ENCODE measurements at places on chromosomes 2 and 18. TPM values are rescaled to one million over a fixed set of nuclear protein-coding genes. Genes with fewer than 3 reads are reported as not detected.
A peak's percentile ranks its signal among the peaks of the same experiment; 100 is the strongest.

DNA sequence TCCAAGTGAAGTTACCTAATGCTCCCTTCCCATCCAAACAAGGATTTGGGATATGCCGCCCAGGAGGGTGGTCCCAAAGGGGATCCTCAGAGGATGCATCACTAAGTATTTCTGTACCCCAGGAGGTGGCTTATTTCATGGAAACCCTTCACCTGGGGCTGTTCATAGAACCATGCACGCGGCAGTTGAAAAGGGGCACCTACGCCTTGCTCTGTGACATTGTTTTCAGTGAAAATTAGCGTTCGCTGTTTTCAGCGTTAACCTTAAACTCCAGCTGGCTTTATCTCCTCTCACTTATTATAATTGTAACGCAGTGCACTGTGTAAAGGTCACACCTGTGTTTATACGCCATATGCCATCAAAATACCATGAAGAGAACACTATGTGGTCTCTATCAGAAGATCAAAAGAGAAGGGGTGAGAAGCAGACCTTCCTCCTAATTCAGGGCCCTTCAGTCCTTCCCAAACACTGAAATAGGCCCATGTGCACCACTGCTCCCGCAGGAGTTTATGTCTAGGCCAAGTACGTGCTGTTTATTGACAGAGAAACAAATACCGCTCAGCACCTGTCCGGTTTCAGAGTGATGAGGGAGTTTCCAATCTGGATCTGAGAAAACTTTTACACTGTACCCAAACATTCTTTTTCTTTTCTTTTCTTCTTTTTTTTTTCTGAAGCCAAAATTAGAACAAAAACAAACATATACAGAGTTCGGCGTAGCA lies 162.1 kb downstream of the BCL2 start:
- DNase-seq, result no peak

GRCh38 chr18:70085641-70086040 lies 119.8 kb downstream of the RTTN start:
- no peak for DNase-seq

GRCh38 chr2:4465671-4466070 lies 762.3 kb downstream of the DCDC2C start:
- DNase-seq, result no peak

- DNase-seq, result no peak
Observed at GRCh38 chr18:79067611-79068010, 1.6 kb upstream of the ATP9B start.

GRCh38 chr18:33010149-33010548 lies 237.3 kb upstream of the KLHL14 start:
- DNase-seq, result peak; percentile 58

DNA sequence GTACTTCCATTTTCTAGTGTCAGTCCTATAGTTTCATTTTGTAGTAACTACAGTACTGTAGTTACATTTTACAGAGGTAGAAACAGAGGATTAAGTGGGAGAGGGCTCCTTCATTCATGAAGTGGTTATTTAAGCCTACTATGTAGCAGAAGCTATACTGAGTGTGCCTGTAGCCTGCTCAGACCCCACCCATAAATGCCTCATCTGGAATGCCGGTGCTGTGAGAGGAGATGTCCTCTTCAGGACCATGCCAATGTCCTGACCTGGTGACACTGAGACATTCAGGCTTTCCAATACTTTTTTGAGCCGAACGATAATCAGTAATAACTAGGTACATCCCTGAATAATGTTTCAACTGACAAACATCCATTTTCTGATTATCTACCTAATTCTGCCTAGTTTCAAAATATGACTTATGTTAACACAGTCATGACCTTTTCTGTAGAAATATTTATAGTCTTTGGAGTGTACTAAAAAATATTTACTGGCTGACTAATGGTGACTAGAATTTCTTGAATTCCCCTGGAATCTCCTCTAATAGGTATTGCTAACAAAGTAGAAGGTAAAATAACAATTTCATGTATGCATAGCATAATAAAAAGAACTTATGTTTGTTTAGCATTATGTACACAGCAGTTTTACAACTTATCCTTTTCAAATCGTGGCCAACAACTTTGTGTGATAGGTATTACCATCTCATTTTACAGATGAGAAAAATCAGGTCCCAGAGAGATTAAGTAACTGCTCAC lies 10.2 kb upstream of the ARHGAP28 start:
- DNase-seq, result no peak

GRCh38 chr2:46634905-46635304 lies 155.5 kb downstream of the TMEM247 start:
- DNase-seq, result no peak

The C2orf66 gene
- 0.54 TPM for total RNA-seq

DNA sequence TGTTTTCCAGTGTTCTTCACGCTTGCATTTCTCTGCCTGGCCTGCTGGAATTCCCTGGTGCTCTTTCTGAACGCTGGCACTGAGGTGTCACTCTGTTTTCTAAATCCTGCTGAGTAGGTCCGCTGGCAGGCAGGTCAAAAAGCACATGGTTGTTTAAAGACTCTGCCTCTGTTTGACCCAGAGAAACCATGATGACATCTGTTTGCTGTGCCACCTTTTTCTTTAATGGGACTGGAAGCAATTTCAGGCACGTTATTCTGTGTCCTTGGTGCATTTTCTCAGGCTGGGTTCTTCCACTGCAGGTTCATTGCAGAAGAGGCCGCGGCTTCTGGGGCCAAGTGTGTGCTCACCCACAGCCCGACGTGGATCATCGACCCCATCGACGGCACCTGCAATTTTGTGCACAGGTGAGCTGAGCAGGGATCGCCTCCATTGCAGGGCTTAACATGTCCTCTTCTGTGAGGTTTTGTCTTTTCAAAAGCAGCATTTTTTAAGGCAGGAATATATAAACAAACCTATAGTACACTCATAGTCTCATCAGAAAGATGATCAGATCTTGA lies 28.4 kb downstream of the IMPA2 start:
- no peak for DNase-seq

DNA sequence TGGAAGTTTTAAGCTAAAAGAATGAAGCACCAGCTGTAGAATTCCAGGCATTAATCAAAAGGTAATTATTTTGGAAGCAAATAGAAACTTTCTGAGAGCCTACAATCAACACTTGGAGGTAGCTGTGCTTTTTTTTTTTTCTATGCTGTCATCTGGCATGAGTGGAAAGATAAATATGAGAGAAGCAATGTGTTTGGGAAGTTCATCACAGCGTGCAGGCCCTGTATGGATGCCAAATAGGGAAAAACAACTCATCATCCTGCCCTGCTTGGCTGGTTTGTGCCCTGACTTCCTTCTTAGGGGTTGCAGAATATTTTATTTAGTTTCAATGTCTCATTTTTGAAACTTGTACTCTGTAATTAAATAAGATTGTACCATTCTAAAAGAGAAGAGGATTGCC lies 437.4 kb downstream of the PIK3C3 start:
- peak; percentile 10 for DNase-seq

The CARF gene
- 5.3 TPM for total RNA-seq

DNA sequence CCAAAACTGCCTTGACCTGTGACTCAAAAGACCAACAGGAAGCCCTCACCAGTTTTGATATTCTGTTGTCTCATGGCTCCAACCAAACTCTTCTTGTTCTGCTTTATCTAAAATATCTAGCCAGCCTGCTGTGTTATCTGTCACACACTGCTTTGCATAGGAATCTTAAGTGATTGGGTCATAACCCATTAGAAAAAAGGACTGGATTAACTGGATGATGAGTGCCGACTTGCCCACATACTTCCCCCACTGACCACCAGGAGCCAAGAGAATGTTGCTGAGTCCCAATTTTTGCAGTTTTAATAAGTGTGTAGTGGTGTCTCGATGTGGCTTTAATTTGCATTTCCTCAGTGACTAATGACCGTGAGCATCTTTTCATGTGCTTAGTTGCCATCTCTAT lies 6.5 kb downstream of the MOGAT1 start:
- DNase-seq, result no peak

The ANO7 gene
- 5.8 TPM for total RNA-seq

DNA sequence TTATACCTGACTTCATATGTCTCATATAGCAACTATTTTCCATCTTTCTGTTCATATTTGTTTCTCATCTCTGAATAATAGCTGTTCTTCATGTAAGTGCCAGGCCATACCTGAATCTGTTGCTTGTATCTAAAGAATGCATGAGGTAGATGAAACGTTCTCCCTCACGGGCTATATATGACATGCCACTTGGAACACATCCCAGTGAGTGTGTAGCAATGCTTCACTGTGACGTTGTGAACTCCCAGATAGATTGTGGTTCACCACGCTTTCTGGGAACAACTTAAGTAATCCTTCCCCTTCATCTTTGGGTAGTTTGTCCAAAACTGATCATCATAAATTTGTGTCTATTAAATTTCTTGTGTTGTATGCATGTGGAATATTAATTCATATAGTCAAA lies 60.1 kb downstream of the RDH14 start:
- peak; percentile 80 for DNase-seq

GRCh38 chr2:226832061-226832460 lies 3.8 kb upstream of the RHBDD1 start:
- DNase-seq, result no peak

- peak; percentile 89 for DNase-seq
Observed at GRCh38 chr2:174971868-174972781, 33.1 kb downstream of the CHN1 start.

GRCh38 chr18:44852818-44853217 lies 172.1 kb downstream of the SETBP1 start:
- no peak for DNase-seq

DNA sequence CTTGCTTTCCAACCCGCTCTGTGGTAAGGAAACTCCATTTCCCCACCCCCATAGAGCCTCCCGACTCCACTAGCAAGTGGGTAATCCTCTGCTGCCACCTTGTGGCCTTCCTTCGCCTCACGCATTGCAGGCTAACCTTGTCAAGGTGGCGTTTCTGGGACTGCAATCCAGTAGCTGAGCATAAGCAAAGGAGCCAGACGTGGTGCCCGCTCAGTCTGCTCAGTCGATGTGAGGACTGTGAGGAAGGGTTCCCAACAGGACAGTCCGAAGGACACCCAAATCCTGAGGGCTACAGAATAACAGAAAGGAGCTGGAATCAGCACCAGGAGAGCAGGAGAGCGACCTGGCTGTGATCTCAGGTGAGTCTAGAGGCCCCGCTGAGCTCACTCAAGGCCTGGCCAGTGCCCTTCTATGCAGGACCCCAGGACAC lies 144.2 kb downstream of the SUCLG1 start:
- peak; percentile 39 for DNase-seq

- peak; percentile 14 for DNase-seq
Observed at GRCh38 chr2:121898483-121898882, 143.0 kb downstream of the TSN start.

- DNase-seq, result no peak
Observed at GRCh38 chr2:68431316-68431972, 35.6 kb downstream of the FBXO48 start.

DNA sequence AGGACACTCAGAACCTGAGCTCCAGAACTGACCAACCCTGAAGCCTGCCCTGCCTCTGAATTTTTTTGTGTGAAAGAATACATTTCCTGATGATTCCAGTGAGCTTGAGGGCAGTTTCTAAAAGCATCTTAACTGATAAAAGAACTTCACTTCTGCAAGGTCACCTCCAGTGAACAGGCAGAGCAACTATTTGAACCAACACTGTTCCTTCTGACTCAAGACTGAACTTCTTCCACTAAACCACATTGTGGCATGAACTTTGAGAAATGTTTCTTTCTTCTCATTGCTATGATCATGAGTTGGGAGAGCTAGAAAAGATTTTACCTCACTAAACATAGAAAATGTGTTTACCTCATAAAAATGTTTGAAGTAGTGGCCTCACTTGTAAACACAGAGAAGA lies 83.8 kb upstream of the SERTAD2 start:
- DNase-seq, result peak; percentile 49

- peak; percentile 73 for DNase-seq
Observed at GRCh38 chr2:241308267-241308666, 7.2 kb downstream of the HDLBP start.

- DNase-seq, result no peak
Observed at GRCh38 chr2:140550821-140551220, 1580.0 kb downstream of the LRP1B start.

DNA sequence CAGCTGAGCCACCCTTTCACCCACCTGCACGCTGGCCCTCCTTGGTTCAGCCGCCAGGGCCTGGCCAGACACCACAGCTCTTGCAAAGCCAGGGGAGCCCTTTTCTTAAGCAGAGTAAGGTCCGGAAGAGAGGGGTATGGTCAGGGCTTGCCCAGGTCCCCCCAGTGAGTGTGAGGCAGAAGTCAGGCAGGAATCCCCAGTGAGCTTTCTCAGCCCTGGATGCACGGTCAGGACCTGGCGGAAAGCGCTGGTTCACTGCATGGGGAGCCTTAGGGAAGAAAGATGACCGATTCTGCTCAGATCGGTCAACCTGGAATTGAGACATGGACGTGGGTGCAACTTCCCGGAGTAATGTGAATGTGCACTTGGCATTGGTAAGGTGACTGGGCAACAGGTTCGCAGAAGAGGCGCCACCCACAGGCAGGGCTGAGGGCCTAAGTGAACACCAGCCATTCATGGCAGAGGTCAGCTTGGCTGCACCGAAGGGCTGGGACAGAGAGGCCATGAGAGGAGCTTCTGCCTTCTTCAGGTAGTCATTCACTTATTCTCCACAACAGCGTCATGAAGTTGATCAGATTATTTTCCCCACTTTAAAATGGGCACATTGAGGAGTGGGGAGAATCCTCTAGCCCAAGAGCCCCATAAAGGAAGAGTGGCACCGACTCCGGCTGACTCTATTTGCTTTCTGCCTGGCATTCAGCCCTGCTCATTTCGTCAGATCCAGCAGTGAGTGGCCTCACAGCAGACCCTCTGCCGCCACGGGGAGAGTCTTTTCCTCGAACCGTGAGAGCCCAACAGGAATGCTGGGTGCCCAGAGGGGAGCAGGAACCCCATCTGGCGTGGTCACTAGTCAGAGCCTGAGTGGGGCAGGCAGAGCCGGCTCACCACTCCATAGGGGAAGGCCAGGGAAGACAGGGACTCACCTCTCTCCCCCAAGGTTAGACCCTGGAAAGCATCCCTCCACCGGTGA lies 35.8 kb downstream of the SCTR start:
- DNase-seq, result no peak

Data from astrocyte (in vitro differentiated cells and primary cell).